ENCODE measurements at places on chromosomes 12 and 14. TPM values are rescaled to one million over a fixed set of nuclear protein-coding genes. Genes with fewer than 3 reads are reported as not detected.

NEUROD4 gene
- total RNA-seq: not detected

RAD9B gene
- total RNA-seq: 0.57 TPM

CABP1 gene
- total RNA-seq: 1.7 TPM

SRRM4 gene
- 0.88 TPM for total RNA-seq

- DNase-seq: no peak
- H3K27me3 ChIP-seq: no peaks in the 10 kb centered on the region
- peak overlapping the region; percentile 58 for H3K27ac ChIP-seq
- H3K36me3 ChIP-seq: no peaks in the 10 kb centered on the region
Measured at GRCh38 chr12:104620837-104621531, 164.2 kb downstream of the CHST11 start.

DNA sequence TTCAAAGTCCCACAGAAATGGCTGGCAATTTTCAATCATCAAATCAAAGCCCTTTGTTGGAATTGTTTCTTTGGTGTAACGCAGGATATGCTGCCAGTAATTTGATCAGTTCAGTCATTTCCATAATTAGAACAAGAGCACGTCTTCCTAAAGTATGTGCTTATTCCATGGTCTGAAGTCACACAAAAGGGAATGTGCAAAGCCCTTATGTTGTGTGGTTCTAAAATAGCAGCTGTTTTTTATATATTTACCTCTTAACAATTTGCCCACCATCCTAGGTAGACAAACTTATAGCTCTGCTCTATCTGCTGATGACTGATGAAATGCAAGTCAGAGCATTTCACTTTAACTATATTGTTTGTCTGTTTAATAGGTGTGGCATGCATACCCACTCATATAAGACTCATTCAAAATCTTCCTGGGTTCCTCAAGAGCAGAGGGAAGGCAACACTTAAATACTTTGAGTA, 176.1 kb upstream of the SLC38A2 start:
- H3K4me3 ChIP-seq: no peak overlapping the region
- no peaks in the 10 kb centered on the region for H3K4me1 ChIP-seq
- no peaks in the 10 kb centered on the region for H3K27me3 ChIP-seq
- H3K27ac ChIP-seq: no peak overlapping the region
- no peak for DNase-seq
- no peaks in the 10 kb centered on the region for H3K36me3 ChIP-seq

GRCh38 chr12:116528065-116528464, 31.1 kb upstream of the MAP1LC3B2 start:
- no peak overlapping the region for H3K27ac ChIP-seq
- H3K36me3 ChIP-seq: no peaks in the 10 kb centered on the region
- no peaks in the 10 kb centered on the region for H3K27me3 ChIP-seq

DNA sequence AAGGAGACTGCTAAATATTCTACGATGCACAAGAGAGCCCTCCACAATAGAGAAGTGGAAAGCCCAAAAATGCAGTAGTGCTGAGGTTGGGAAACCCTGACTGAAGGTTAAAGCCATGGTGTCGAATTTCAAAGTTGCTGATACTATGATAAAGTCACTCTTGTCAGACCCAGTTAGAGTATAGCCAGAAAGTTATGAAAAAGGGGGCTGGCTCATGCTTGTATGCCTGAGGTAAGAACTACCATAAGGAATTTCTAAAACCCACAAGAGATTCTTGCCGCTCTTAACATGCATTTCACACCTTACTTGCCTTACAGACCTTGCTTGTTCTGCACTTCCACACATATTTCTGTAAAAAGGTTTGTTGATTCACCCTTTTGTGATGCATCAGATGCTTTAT, 184.6 kb downstream of the SLC6A15 start:
- H3K27ac ChIP-seq: no peak overlapping the region
- H3K4me1 ChIP-seq: no peaks in the 10 kb centered on the region
- no peak for DNase-seq
- H3K27me3 ChIP-seq: no peaks in the 10 kb centered on the region
- H3K4me3 ChIP-seq: no peak overlapping the region
- no peaks in the 10 kb centered on the region for H3K36me3 ChIP-seq

DNA sequence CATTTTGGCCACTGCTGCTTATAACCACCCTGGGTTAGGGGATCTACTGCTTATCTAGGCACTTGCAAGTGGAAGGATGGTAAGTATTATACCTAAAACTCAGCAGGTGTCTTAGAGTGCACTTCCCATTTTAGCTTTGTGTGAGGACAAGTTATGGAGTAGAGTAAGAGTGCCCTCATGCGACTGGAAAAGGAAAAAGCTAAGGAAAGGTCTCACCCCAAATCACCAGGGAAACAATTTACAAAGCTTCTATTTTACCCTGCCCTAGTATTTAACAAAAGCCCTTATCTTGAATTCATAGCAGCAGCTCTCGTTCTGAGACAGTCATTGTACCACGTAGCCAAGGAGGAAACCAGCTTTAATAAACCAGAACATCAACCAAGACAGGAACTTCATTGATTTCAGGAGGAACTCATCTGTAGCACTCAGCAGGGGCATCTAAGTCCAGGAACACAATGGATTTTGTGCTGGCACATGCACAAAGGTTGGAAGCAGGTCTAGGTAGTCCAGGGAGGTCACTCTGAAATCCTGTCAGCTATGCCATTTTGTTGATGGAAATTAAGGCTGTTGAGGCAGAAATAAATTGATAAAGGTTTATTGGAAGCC, 2.9 kb downstream of the RDH12 start:
- H3K4me1 ChIP-seq: no peaks in the 10 kb centered on the region
- no peak overlapping the region for H3K4me3 ChIP-seq
- no peaks in the 10 kb centered on the region for H3K36me3 ChIP-seq
- DNase-seq: no peak
- H3K27ac ChIP-seq: no peak overlapping the region
- no peaks in the 10 kb centered on the region for H3K27me3 ChIP-seq

- no peak within 1 kb of the TSS for H3K27ac ChIP-seq
- H3K4me3 ChIP-seq: peak within 1 kb of the TSS; percentile 81
- no peaks in the 10 kb centered on the region for H3K27me3 ChIP-seq
- DNase-seq: peak; percentile 89
- H3K36me3 ChIP-seq: no peaks in the 10 kb centered on the region
- no peaks in the 10 kb centered on the region for H3K4me1 ChIP-seq
Measured at GRCh38 chr14:75578102-75578785, at the start of gene FLVCR2. FLVCR2 (plus strand) TSS chr14:75578620; CDS start chr14:75578973, 353 bp downstream.

- no peak for DNase-seq
- H3K36me3 ChIP-seq: no peaks in the 10 kb centered on the region
- H3K4me3 ChIP-seq: no peak overlapping the region
- H3K27ac ChIP-seq: no peak overlapping the region
- H3K27me3 ChIP-seq: no peaks in the 10 kb centered on the region
Measured at GRCh38 chr12:110760204-110760609, 17.5 kb upstream of the PPP1CC start.

GRCh38 chr14:60349663-60350365, 100.8 kb downstream of the PPM1A start:
- H3K36me3 ChIP-seq: no peaks in the 10 kb centered on the region
- H3K27ac ChIP-seq: no peak overlapping the region
- no peaks in the 10 kb centered on the region for H3K4me1 ChIP-seq
- peaks cover 2% of the 10 kb centered on the region for H3K27me3 ChIP-seq
- DNase-seq: no peak

- no peaks in the 10 kb centered on the region for H3K36me3 ChIP-seq
- H3K4me3 ChIP-seq: no peak overlapping the region
- DNase-seq: no peak
- no peaks in the 10 kb centered on the region for H3K27me3 ChIP-seq
Measured at GRCh38 chr14:65906344-65906743, 493.8 kb downstream of the FUT8 start.

GRCh38 chr14:70698288-70698687, 56.6 kb downstream of the TTC9 start:
- no peaks in the 10 kb centered on the region for H3K4me1 ChIP-seq
- DNase-seq: no peak
- H3K4me3 ChIP-seq: no peak overlapping the region
- H3K36me3 ChIP-seq: no peaks in the 10 kb centered on the region
- no peaks in the 10 kb centered on the region for H3K27me3 ChIP-seq

DNA sequence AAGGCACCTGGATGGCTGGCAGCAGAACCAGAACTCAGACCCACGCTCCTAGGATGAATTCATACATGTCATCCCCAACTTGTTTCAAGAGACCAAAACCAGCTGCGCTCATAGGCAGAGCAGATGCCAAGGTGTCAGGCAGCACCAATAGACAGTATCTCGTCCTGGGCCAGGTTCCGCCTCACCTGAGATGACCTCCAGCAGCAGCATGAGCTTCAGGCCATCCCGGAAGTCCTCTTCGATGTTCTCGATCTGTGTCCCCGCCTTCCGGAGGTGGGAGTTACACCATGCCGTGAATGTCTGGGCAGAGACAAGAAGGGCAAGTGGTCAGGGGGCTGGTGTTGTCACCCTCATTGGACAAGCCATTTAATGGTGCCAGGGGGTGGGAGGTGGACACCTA, 53.7 kb downstream of the ACTN1 start:
- H3K4me1 ChIP-seq: peaks cover 3% of the 10 kb centered on the region
- no peak for DNase-seq
- peaks cover 3% of the 10 kb centered on the region for H3K36me3 ChIP-seq
- H3K27ac ChIP-seq: peak overlapping the region; percentile 37
- no peak overlapping the region for H3K4me3 ChIP-seq

GRCh38 chr12:77609016-77609415, 221.7 kb upstream of the NAV3 start:
- no peaks in the 10 kb centered on the region for H3K27me3 ChIP-seq
- no peak for DNase-seq
- H3K36me3 ChIP-seq: no peaks in the 10 kb centered on the region
- H3K27ac ChIP-seq: no peak overlapping the region
- H3K4me3 ChIP-seq: no peak overlapping the region
- no peaks in the 10 kb centered on the region for H3K4me1 ChIP-seq

DNA sequence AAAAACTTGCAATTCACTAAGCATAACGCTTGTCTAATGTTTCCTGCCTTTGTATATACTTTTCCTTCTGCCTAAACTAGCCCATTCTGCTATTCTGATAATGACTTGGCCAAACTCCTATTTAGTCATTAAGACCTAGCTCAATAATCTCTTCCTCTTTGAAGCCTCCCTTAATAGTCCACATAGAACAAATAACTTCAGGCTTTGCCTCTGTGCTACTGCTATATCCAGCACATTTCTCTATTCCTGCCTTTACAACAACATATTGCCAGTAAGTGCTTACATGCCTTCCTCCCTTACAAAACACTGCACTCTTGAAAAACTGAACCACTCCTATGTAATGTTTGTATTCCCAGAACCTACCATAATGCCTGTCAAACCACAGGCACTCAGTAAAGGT, 13.8 kb downstream of the PRICKLE1 start:
- no peak overlapping the region for H3K4me3 ChIP-seq
- no peaks in the 10 kb centered on the region for H3K36me3 ChIP-seq
- DNase-seq: no peak
- H3K27me3 ChIP-seq: no peaks in the 10 kb centered on the region
- H3K4me1 ChIP-seq: peaks cover 2% of the 10 kb centered on the region
- peak overlapping the region; percentile 17 for H3K27ac ChIP-seq

DNA sequence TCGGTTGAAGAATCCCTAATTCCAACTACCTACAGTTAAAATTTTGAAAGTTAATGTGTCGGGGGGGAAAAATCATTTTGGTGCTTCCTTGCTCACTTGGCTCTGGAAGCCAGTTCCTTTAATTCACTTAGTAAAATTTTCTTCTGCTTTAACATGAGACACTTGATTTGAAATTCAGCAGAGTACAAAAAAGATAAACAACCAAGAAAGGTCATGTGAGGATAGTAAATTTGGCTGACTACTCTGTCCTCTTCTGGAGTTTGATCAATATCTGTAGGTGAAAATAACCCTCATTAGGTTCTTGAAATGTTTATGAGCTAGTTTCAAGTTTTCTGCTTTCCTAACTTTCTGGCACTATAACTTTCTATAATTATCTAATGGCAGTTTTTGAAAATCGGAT, 43.4 kb downstream of the KCNJ8 start:
- no peak overlapping the region for H3K4me3 ChIP-seq
- H3K4me1 ChIP-seq: no peaks in the 10 kb centered on the region
- no peak overlapping the region for H3K27ac ChIP-seq
- no peak for DNase-seq
- no peaks in the 10 kb centered on the region for H3K36me3 ChIP-seq

DNA sequence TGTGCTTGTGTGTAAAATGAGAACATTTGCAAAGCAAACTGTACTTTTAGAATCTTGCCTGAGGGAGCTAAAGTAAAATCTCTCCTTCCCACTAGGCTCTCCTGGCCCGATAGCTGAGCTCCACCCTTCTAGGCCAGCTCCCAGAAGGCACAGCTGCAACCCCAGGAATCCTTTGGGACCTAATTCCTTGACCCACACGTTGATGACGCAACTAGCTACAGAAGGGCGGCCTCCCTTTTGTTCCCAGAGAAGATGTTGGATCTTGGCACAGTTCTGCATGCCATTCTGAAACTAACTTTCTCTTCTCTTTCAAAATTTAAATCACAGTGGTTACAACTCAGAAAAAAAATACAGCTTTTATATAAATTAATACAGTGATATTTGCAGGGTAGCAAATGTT, 268.1 kb downstream of the EGLN3 start:
- peak; percentile 72 for DNase-seq
- no peak overlapping the region for H3K4me3 ChIP-seq
- H3K4me1 ChIP-seq: peaks cover 2% of the 10 kb centered on the region
- no peaks in the 10 kb centered on the region for H3K36me3 ChIP-seq
- H3K27ac ChIP-seq: no peak overlapping the region
- H3K27me3 ChIP-seq: no peaks in the 10 kb centered on the region

DNA sequence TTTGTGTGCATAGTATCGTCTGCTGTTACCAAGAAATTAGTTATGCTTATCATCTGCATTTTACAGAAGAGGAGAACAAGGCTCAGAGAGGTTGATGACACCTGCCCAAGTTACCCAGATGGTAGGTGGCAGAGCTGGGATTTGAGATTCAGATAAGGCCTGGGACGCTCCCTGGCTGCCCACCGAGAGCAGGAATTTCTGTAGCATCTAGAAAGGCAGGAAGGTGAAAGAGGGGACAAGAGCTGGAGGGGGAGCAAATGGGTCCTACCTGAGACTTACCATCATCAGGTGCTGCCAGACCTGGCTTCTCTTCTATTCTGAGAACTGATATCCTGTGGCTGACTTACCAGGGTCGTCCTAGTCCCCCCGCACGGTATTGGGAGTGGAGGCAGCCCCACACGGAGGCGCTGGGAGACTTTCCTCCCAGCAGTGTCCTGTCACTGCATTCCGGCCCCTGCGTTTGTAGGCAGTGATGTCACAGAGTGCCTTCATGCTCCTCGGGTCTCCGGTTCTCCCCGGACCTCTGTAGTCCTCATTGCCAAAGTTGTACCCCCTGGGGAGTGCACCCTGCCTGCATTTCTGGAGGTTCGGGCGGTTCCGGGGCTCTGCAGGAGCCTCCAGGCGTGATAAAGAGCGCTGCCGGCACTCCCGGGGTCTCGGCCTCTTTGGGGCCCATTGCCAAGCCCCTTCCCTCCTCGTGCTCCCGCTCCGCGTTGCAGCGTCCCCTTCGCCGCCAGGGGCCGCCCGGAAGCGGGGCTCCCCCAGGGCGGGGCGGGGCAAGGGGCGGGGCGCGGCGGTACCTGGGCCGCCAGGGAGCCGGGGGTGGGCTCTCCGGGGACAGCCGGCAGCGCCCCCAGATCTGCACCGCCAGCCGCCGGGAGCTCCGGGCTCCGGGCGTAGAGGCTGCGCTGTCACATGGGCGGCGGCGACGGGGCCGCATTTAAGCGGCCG, at the start of gene CABP1:
Gene CABP1 (plus strand): TSS at position 856 of the 951 bp plus-strand sequence. CDS start 60 bp downstream, at position 916.
- no peaks in the 10 kb centered on the region for H3K36me3 ChIP-seq
- no peak within 1 kb of the TSS for H3K27ac ChIP-seq
- no peaks in the 10 kb centered on the region for H3K27me3 ChIP-seq
- H3K4me1 ChIP-seq: no peaks in the 10 kb centered on the region
- H3K4me3 ChIP-seq: peak within 1 kb of the TSS; percentile 11

GRCh38 chr12:123231931-123232330, 1.0 kb downstream of the MPHOSPH9 start:
- H3K27me3 ChIP-seq: no peaks in the 10 kb centered on the region
- peak overlapping the region; percentile 77 for H3K4me3 ChIP-seq
- no peaks in the 10 kb centered on the region for H3K36me3 ChIP-seq
- no peak for DNase-seq
